Activated naive CD4-positive, alpha-beta T cell (primary cell): ENCODE measurements at places on chromosomes 7 and 10.
A peak's percentile ranks its signal among the peaks of the same experiment; 100 is the strongest.

DNA sequence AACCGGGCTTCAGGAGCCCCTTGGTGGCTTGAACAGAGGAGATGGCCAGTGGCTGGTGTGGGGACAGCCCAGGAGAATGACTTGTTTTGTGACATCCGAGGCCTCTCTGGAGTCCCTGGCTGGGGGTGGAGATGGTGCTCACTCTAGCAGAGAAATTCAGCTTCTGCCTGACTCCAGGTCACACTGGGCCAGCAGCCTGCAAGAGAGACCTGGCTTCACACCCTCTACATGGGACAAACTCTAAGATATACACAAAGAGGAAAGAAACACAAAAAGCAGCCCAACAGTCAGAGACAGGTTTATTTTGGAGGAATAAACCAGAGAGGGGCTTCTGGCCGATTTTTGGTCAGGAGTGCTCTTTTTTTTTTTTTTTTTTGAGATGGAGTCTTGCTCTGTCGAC lies 132.8 kb downstream of the ELFN1 start:
- DNase-seq = no peak

GRCh38 chr10:3330663-3331062 lies 158.1 kb upstream of the PITRM1 start:
- DNase-seq = no peak

DNA sequence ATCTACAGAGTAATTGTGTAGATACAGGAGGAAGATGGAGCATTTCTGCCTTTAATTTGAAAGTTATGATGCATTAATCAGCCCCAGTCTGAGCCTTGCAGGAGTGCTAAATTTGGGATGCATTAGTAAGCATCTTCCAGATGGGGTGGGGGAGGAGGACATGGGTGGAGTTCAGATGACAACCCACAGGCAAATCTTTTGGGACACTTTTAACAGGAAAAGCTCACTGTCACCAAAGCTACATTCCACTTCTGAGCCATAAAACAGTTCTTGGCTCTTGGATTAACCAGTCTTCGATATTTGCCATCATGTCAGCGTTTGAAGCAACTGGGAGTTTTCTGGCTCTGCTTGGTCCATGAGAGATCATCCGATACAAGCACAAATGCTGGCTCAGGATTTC lies 121.1 kb downstream of the CXCL12 start:
- DNase-seq = no peak

GRCh38 chr10:116287906-116288501 lies 15.0 kb upstream of the GFRA1 start:
- no peak for DNase-seq

GRCh38 chr10:52491246-52491995 lies 177.3 kb downstream of the DKK1 start:
- DNase-seq = no peak

DNA sequence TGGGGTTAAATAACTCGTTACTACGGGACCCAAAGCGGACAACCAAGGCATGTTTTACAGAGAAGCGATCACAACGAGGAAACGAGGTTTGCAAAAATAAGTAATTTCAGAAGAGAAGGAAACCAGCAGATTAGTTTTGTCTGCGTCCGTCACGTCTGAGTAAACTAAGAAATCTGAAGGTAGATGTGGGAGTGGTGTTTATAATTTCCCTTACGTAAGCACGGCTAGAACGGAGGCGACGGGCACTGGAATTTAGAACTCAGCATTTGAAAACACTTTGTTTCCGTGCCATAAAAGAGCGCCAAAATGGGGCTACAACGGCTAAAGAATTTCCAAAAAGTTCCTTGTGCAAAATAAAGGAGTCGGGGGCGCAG lies 718 bp upstream of the UMAD1 start:
- no peak for DNase-seq

DNA sequence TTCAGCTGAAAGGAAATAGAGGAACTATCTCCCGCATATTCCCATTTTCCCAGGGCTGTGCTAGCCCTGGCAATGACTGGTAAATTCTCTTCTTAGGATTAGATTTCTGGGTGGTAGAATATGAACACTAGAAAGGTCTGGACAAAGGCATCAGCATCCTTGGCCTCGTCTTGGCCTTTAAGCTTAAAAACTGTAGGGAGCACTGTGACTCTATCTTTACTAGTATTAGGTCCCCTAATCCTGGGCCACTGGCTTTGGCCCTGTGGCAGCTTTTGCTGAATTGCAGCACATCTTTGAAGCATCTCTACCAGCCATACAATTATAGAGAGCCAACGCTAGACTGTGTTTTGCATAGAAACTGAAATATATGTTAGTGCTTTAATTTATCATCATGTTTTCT lies 41.5 kb upstream of the EBLN1 start:
- DNase-seq = no peak

DNA sequence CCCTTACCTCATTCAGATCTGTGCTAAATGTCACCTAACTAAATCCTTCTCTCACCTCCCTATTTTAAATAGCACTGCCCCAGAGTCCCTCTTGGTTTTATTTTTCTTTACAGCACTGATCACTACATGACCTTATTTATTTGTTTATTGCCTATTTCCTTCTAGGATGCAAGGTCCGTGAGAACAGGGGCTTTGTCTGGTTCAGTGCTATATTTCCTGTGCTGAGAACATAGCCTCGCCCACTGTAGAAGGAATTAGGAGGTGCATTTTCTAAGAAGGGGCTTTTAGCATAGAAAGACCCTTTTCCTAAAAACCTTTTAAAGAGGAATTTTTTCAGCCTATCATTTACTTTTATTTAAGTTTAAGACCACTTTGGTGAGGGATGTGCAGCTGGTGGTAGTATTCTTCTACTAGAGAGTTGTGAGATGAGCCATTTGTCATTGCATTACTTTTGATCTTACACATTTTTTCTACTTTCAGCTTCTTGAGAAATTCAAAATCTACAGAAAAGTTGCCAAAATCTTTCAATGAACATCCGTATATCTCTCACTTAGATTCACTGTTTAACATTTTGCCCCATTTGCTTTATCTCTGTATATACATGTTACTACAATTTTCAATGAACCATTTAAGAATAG lies 13.5 kb upstream of the PCGF5 start:
- DNase-seq = no peak

DNA sequence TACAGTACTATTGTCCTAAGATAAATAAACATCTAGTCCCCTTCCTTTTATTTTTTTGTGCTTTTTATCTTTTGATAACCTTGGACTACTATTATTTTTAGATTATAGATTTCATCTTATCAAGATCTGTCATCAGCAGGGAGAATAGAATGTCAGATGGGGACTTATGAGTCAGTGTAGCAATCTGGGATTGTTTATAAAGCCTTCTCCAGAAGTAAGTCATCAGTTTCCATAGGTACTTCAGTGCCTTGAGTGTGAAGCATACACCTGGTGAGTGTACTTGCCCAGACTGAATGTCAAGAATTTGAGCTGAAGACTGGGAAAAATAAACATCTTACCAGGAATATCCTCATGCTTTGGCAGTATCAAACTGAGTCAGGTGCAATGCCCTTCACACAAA lies 2.1 kb downstream of the CASD1 start:
- DNase-seq = no peak

- DNase-seq = no peak
Observed at GRCh38 chr7:138502023-138502767, 42.1 kb downstream of the TRIM24 start.

GRCh38 chr7:78194611-78195010 lies 396.0 kb downstream of the PHTF2 start:
- DNase-seq = no peak

- DNase-seq = no peak
Observed at GRCh38 chr10:124864421-124865193, 63.0 kb downstream of the ABRAXAS2 start.

- no peak for DNase-seq
Observed at GRCh38 chr7:47932466-47933037, 15.7 kb downstream of the PKD1L1 start.

DNA sequence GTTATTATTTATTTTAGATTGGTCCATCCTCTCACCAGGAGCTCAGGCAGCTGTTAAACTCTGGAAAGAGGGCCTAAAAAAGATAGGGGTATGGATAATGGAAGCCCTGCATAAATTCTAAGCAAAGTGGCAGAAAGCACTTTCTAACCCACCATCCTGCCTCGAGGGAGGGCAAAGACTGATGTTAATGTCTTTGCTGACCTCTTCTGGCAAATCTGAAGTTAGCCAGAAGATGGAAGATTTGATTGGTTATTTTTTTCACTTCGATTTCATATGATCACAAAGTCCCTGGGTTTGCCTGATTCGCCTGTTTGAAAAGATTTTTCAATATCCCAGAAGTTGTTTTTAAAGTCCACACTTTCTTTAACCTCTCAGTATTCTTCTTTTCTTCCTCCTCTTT lies 24.8 kb downstream of the OR9A2 start:
- DNase-seq = no peak

- no peak for DNase-seq
Observed at GRCh38 chr10:89074120-89074519, 83.5 kb downstream of the FAS start.

- no peak for DNase-seq
Observed at GRCh38 chr10:113520261-113520660, 32.6 kb upstream of the HABP2 start.

- no peak for DNase-seq
Observed at GRCh38 chr10:95214793-95215192, 20.8 kb downstream of the ACSM6 start.

DNA sequence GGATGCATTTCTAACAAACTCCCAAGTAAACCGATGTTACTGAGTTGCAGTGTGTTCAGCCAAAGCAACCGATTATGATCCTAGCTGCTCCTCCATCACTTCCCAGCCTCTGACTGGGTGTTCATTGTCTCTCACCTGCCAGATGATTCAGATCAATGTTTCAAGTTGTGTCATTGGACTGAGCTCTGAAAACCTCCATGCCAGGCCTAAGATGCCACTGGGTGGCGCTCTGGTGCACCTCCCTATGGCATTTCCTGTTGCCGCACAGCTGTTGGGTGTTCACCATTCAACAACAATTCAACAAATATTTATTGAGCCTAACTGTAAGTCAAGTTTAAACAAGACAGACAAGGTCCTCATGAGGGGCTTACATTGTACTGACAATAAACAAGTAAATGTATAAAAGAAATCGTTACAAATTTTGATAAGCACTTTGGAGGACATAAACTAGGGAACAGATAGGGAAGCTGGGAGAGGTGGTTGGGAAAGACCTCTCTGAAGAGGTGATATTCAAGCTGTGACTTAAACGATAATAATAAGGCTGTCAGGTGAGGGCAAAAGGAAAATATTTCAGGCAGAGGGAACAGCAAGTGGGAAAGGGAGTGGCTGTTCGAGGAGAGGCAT lies 22.8 kb downstream of the RGR start:
- peak; percentile 8 for DNase-seq

- no peak for DNase-seq
Observed at GRCh38 chr10:70930263-70931000, 42.1 kb upstream of the PCBD1 start.

GRCh38 chr10:124736491-124737136 lies 7.6 kb downstream of the FAM53B start:
- no peak for DNase-seq

DNA sequence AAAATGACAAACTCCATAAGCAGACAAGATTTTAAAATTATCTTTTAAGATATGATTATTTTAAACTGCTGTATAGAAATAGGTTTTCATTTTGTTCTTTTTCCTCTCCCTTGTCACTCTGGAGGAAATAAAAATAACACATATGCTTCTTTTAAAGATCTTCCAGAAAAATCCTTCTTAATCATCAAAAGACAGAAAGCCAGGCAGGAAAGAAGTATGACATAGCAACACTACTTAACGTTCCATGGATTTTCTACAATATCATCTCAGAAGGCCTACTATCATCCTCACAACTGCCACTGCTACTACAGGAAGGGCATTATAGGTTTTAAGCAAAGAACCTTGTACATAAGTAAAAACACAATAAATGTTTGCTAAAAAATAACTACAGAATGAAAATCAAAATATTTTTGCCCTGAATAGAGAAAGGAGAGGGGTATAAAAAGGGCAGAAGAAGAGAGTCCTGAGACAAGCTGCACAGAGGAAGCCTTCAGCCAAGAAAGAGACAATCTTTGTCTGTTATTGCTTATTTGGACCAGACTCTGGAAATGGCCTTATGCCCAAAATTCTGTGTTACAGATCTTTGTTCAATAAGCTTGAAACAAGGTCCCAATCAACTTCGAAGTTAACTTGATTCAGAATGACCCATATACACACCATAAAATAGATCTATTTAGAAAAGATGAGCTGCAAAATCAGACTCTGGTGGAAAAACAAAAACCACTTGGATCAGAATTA lies 67.8 kb downstream of the ABI1 start:
- DNase-seq = no peak

- no peak for DNase-seq
Observed at GRCh38 chr7:12633582-12633981, 53.9 kb upstream of the ARL4A start.

DNA sequence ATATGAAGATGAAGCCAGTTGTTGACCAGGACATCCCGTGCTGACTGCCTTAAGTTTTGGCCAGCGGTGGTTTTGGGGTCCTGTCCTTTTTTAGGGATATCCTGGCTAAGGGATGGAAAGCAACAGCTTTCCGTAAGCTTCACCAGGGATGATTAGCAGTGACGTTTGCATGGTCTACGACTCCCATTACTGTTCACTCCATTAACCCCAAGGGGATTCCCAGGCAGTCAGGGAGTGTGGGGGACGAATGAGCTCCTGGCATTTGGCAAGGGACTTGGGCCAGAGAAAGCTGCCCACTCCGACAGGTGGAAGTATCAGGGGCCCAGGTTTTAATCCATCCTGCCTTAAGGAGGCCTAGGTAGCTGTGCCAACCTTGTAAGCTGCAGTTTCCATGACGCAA lies 66.8 kb downstream of the ITGB1 start:
- no peak for DNase-seq

DNA sequence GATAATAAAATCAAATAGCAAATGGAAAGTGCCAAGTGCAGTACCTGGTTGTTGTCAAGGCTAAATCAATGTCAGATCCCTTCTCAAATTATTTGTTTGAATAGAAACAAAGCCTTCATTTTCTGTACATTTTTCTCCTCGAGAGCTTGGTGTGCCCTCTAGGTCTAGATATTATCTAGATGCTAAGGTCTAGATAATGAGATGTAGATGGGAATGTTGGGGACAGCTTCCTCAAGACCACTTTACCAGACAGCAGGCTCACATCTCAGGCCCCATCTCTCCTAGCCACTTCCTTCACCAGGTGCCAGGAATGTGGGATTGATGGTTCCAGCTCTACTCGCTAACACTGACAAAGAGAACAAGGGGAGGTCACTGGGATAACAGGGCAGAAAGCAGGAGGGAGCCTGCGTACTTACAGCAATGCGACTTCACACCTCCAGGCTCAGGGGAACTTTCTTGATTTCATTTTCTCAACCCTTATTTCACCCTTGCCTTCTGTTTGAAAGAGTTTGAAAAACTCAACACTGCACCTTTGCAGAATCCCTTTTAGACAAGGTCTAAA lies 451.4 kb upstream of the VSTM2A start:
- DNase-seq = no peak

GRCh38 chr10:60964257-60965235 lies 20.6 kb upstream of the RHOBTB1 start:
- DNase-seq = no peak
